ENCODE measurements at places on chromosomes 2 and 18.

GRCh38 chr2:227430639-227431038 is 41.3 kb upstream of the AGFG1 start:
- DNase-seq = no peak

DNA sequence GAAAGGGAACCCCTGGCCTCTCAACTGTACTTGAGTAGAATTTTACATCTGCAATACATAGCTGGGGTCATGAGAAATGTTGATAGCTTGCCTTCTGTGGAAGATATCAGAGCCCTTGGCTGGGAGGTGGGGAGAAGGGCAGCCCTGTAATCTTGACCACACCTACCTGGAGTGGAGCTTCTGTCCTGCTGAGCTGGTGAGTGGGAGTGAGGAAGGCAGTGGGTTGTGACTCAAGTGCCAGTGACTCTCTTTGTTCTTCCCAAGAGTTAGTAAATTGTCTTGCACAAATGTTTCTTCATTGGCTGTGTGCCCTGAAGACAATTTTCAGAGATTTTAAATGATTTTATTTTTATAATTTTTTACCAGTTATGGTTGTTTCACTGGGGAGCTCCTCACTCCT is 277.3 kb downstream of the MBD5 start:
- no peak for DNase-seq

DNA sequence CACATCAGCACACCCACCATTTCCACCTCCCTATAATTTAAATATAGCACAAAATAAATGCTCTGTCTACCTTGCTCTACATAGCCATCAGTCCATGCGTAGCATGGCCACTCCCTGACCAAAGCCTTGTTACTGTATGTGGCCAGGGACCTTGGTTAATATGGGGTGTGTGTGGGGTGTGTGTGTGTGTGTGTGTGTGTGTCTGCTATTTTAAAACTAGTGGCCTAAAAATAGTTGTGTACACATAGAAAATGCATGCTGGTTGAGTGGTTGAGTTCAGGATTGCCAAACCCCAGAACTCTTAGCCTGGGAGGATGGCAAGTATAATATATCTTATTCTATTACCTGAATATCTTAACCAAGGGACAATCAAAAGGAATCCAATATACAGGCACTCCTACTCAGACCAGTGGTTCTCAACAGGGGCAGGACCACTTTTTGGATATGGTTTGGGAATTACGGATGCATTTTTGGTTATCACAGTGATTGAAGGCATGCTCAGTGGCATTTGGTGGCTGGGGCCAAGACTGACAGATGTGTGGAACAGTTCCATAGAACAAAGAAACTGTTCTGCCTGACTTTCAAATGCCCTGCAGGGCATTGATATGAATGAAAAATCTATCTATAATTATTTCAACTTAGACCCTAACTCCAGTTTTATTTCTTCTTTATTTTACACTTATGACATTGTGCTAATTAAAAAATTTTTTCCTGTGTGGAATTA is 72.3 kb upstream of the PSME4 start:
- peak; percentile 56 for DNase-seq

DNA sequence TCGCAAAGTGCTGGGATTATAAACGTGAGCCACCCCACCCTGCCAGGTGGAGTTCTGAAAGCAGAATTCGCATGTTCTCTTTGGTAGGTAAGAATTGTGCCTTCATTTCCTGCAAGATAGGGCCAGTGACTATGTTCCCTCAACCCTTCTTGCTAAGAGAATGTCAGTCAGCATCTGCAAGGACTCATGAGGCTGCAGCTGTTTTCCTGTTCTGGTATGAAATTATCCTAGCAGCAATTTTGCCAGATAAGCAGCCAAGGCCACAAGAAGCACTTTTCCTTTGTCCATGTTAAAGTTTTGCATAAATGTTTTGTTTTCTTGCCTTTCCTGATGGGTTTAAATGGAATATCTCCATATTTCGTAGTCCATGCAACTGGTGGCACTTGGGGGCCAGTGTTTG is 6.8 kb upstream of the ARHGAP28 start:
- DNase-seq = no peak

GRCh38 chr2:240500561-240501423 is 57.0 kb downstream of the ANKMY1 start:
- no peak for DNase-seq

GRCh38 chr2:162149940-162150339 is 2.1 kb downstream of the GCG start:
- DNase-seq = no peak

DNA sequence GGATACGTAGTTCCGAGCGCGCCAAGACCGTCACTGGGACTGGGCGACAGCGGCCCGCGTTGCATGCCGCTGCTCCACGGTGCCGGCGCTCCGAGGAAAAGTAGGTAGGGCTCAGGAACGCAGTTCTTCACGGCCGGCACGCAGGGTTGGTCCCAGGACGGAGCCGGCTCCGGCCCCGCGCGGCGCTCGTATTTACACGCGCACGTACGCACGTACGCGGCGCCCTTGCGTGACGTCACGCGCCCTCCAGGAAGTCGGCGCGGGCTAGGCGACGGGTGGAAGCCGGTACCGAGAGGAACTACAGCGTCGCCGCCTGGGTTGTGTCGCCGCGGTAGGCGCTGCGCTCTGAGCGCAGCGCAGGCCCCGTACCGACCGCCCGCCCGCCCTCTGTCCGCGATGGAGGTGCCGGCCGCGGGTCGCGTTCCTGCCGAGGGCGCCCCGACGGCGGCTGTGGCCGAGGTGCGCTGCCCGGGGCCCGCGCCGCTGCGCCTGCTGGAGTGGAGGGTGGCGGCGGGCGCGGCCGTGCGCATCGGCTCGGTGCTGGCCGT is at the start of gene CTDP1:
CTDP1 (plus strand) TSS at position 252 of the 548 bp plus-strand sequence; CDS start at position 397, 145 bp downstream.
- DNase-seq = no peak

- DNase-seq = no peak
Observed at GRCh38 chr2:56286936-56287335, 103.1 kb downstream of the CCDC85A start.

- DNase-seq = no peak
Observed at GRCh38 chr18:76997951-76998808, 134.4 kb downstream of the MBP start.

DNA sequence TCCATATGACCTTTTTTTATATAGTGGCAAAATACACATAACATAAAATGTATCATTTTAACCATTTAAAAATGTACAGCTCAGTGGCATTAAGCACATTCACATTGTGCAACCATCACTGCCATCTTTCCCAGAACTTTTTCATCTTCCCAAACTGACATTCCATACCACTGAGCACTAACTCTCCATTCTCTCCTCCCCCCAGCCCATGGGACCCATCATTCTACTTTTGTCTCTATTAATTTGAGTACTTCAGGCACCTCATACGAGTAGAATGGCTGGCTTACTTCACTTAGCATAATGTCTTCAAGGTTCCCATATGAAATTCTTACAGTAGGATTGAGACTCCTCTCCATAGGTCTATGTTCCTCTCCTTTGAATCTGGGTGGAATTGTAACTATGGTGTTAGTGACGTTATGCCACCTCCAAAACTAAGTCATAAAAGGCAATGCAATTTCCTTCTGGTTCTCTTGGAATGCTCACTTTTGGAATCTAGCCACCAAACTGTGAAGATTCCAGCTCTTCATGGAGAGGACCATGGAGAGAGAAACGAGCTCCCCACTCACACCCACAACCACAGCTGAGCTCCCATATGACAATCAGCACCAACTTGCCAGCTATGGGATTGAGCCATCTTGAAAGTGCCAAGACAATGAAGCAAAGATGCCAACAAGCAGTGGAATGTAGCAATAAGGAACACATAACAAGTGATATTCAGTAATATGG is 9.8 kb upstream of the DNAJC27 start:
- DNase-seq = no peak

GRCh38 chr2:67645280-67646138 is 248.4 kb downstream of the ETAA1 start:
- no peak for DNase-seq

- DNase-seq = no peak
Observed at GRCh38 chr2:215423234-215423633, 12.6 kb downstream of the FN1 start.

DNA sequence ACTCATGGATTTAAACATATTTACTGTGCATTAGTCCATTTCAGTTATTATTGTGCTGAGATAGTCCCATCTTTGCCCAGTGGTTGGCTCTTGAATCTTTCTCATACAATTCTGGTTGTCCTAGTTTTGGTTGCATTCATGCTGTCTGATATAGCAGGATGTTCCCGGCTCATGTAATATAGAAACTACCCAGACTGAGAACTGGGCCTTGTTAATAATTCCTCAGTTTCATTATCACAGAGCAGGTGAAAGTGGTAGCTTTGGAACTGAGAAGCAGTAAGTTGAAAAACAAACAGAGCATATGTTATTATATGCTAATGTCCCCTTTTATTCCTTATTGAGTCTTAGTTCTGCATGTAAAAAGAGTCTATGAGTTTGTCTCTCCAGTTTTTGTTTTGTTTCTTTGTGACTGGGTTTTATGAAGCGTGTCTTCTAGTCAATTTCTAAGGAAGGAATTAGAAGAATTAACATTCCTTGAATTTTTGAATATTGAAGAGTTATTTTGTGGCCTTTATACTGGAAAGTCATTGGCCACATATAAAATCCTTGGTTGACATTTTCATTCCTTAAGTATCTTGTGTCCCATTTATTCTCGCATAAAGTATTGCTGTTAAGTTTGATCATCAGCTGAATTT is 43.3 kb downstream of the EIF5B start:
- DNase-seq = no peak

- DNase-seq = no peak
Observed at GRCh38 chr18:45978084-45978483, 11.0 kb upstream of the EPG5 start.

DNA sequence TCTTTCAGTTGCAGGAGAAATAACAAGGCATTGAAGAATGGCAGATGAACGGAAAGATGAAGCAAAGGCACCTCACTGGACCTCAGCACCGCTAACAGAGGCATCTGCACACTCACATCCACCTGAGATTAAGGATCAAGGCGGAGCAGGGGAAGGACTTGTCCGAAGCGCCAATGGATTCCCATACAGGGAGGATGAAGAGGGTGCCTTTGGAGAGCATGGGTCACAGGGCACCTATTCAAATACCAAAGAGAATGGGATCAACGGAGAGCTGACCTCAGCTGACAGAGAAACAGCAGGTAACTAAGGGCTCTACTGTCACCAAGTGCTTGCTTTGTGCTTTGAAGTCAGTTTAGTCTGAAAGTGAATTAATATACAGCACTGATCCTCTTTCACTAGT is 118.5 kb upstream of the UNC80 start:
- DNase-seq = no peak

DNA sequence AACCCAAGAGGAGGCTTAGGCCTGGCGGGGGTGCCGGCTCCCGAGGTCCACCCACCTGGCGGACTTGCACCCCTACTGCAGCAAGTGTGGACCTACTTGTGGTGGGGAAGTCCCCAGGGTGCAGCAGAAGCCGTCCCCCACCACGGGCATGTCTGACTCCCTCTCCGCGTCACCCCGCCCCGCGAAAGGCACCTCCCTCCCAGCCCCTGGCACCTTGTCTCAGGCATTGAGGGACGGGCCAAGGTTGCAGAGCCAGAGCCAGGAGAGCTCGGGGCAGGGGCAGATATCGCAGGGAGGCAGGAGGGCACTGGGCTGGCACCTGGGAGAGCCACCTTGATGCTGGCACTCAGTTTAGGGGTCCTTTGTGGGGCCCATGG is 19.0 kb downstream of the CROCC2 start:
- no peak for DNase-seq

DNA sequence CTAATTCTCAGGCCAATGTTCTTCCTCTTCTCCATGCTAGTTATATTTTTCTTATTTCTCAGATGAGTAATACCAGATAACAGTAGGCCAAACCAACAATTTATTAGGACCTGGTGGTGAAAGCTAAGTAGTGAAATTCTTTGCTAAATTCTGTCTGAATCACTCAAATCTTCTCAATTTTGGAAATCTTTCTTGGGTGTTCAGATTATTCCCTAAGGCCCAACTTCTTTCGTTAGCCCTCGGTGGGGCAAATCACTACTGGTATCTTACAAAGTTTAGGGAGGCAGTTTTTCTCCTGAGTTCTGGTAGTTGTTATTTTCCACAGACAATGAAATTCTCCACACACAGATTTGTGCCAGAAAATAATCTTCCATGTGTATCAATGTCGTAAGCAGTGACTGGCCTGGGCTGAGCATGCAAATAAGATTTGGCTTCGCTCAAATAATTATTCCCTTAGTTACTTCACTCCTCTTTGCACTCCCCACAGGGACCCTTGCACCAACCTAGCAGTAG is 443.5 kb upstream of the SLC14A2 start:
- no peak for DNase-seq

DNA sequence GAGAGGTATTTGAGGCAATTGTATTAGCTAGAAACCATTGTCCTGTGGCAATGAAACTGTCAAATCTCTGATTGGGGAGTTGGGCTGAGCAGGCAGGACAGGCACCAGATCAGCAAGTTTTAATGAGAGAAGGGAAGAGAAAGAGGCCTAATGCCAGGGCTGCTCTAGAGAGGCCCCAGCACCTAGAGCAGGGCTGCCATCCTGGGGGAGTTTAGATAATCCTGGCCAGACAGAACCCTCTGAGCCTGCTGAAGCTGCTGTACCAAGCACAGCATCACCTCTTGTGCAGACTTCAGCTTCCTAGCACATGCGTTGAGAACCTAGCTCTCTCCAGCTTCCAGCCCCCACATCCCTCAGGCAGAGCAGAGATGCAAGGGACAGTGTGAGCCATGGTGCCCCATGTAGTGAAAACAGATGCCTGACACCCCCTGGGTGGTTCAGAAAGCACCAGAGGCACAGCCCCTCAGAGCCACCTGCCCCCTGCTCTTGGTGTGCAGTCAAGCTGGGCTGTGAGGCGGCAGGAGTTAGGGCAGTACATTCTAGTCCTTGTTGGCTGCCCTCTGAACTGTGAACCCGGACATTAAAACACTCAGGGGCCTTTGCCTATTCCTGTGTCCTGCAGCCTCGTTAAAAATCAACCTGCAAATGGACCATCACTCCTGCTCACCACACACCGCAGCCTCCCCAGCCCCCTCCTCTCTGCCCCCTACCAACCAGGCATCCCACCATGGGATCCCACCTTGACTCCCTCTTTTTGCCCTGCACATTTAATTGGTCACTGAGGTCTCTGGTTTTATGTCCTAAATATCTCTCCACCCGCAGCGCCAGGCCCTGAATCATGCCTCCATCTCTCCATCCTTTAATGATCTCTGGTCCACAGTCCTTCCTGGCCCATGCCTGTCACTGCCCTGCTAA is 52.7 kb downstream of the ADD2 start:
- DNase-seq = no peak

DNA sequence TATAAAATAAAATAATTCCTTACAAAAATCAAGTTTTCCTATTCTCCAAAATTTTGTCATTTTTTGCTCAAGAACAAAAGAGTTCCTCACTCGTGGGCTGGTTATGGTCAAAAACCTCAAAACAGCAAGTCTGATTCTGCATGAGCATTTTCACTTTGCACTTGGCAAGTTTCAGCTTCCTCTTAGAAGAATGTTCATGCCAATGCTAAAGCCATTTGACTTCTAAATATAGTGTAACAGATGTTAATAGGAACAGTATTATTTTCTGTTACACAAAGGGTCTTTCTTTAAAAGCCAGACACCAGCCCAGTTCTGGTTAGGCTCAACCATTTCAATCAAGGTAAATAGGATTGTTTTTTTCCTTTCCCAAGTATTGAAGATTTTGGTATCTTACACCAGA is 261.3 kb upstream of the CCDC68 start:
- no peak for DNase-seq
